ENCODE measurements at places on chromosomes 5 and 9. TPM values are rescaled to one million over a fixed set of nuclear protein-coding genes. Genes with fewer than 3 reads are reported as not detected.

- H3K27me3 ChIP-seq, result no peaks in the 10 kb centered on the region
- no peaks in the 10 kb centered on the region for H3K36me3 ChIP-seq
- H3K4me1 ChIP-seq, result no peaks in the 10 kb centered on the region
- no peak for DNase-seq
- peak overlapping the region; percentile 79 for H3K4me3 ChIP-seq
These were observed 879 bp upstream of the UBQLN1 start for GRCh38 chr9:83708515-83709158.

DNA sequence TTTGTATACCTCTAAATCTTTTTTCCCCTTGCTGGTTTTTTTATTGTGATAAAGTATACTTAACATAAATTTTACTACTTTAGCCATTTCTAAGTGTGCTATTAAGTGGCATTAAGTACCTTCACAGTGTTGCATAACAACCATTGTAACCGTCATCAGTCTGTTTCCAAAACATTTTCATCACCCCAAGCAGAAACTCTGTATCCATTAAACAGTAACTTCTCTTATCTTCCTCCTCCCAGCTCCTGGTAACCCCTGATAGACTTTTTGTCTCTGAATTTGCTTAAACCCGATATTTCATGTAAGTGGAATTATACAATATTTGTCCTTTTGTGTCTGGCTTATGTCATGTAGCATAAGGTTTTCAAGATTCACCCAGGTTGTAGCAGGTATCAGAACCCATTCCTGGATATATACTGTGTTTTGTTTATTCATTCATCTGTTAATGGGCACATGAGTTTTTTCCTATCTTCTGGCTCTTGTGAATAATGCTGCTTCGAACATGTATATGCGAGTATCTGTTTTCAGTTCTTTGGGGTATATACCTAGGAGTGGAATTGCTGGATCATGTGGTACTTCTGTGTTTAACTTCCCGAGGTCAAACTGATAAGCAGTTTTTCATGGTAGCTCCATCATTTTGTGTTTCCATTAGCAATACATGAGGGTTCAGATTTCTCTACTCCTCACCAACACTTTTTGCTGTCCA is 66.4 kb downstream of the EHMT1 start:
- no peak overlapping the region for H3K27ac ChIP-seq
- no peaks in the 10 kb centered on the region for H3K36me3 ChIP-seq
- no peak for DNase-seq
- no peaks in the 10 kb centered on the region for H3K27me3 ChIP-seq

GRCh38 chr9:95344735-95345325 is 27.3 kb upstream of the FANCC start:
- peaks cover 20% of the 10 kb centered on the region for H3K27me3 ChIP-seq
- H3K27ac ChIP-seq, result no peak overlapping the region
- no peaks in the 10 kb centered on the region for H3K36me3 ChIP-seq
- no peak for DNase-seq

GRCh38 chr5:31581498-31582099 is 49.5 kb downstream of the C5orf22 start:
- no peak for DNase-seq
- no peaks in the 10 kb centered on the region for H3K4me1 ChIP-seq
- H3K4me3 ChIP-seq, result no peak overlapping the region
- H3K27ac ChIP-seq, result no peak overlapping the region

- H3K4me1 ChIP-seq, result no peaks in the 10 kb centered on the region
- no peaks in the 10 kb centered on the region for H3K36me3 ChIP-seq
- H3K27ac ChIP-seq, result no peak overlapping the region
- no peak overlapping the region for H3K4me3 ChIP-seq
These were observed 245.3 kb downstream of the NFIB start for GRCh38 chr9:14068690-14069089.

GRCh38 chr5:8981016-8981415 is 564.9 kb downstream of the SEMA5A start:
- H3K4me1 ChIP-seq, result no peaks in the 10 kb centered on the region
- no peaks in the 10 kb centered on the region for H3K27me3 ChIP-seq
- H3K36me3 ChIP-seq, result no peaks in the 10 kb centered on the region
- H3K27ac ChIP-seq, result no peak overlapping the region

DNA sequence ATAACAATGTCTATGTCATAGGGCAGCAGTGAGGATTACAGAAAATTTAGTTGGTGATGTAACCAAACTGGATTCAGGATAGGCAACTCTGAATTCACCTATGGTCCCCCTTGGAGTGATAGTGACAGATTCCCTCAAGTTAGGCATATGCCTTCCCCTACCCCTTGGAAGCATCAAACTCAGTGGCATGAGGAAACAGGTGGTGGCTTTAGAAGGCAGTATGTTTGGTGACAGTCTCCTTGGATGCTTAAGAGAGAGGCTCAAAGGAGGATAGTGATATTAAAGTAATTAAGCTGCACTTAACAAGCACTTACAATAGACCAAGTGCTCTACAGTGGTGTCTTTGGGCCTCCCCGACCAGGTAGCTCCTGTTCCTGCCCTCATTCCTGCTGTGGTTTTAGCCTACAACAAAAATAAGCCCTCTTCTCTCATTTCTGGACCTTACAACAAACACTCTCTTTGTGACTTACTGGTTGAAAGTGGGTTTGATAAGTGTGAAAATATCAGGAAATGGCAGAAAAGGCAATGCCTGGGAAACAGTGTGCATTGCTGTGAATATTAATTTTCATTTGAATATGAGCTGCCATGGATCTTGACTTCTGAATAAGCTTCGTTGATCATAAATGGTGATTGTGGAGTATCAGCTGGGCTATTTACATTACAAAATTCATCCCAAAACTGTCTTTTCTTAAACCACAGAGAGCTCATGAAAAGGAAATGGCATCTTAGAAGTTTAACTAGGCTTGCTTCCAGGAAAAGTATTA is 29.2 kb downstream of the NR4A3 start:
- H3K27ac ChIP-seq, result no peak overlapping the region
- DNase-seq, result no peak
- no peaks in the 10 kb centered on the region for H3K27me3 ChIP-seq
- H3K4me3 ChIP-seq, result no peak overlapping the region
- H3K36me3 ChIP-seq, result no peaks in the 10 kb centered on the region

GRCh38 chr9:91879231-91879630 is 70.8 kb downstream of the ROR2 start:
- H3K27ac ChIP-seq, result no peak overlapping the region
- no peak for DNase-seq
- no peaks in the 10 kb centered on the region for H3K36me3 ChIP-seq
- no peak overlapping the region for H3K4me3 ChIP-seq
- no peaks in the 10 kb centered on the region for H3K27me3 ChIP-seq

DNA sequence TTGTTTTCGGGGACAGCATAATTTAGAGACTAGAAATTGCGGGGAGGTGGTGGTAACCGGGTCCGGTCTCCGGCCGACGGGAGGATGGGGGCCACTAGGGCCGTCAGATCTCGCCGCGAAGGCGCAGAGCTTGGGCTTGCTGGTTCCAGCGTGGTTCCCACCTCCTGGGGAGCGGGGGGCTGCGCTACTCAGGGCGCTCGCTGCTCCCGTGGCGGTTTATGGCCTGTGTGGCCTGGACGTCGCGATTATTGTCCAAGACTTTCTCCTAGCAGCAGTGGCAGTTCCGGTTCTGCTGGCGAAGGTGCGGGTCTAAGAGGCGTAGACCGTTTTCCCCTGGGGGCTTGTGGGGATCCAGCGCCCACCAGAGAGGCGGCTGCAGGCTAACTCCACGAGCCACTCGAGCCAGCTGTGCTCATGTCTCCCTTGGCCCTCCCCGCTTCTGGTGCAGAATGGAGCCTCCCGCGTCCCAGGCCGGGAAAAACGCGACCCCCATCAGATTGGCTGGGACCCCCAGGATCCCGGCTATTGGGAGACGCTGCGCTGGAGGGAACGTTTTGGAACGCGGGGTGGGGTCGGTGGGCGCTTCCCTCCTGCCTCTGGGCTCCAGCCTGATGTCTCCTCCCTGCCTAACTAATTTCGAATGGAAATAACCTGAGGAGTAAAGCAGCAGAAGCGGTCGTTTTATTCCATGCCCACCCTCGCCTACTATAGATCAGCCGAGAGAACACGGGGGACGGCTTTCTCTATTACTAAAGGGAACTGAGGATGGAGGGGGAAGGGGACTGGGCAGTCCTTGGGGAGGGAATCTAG is 87.1 kb downstream of the ENTREP1 start:
- H3K36me3 ChIP-seq, result no peaks in the 10 kb centered on the region
- H3K27ac ChIP-seq, result no peak overlapping the region
- no peaks in the 10 kb centered on the region for H3K27me3 ChIP-seq
- H3K4me1 ChIP-seq, result no peaks in the 10 kb centered on the region

DNA sequence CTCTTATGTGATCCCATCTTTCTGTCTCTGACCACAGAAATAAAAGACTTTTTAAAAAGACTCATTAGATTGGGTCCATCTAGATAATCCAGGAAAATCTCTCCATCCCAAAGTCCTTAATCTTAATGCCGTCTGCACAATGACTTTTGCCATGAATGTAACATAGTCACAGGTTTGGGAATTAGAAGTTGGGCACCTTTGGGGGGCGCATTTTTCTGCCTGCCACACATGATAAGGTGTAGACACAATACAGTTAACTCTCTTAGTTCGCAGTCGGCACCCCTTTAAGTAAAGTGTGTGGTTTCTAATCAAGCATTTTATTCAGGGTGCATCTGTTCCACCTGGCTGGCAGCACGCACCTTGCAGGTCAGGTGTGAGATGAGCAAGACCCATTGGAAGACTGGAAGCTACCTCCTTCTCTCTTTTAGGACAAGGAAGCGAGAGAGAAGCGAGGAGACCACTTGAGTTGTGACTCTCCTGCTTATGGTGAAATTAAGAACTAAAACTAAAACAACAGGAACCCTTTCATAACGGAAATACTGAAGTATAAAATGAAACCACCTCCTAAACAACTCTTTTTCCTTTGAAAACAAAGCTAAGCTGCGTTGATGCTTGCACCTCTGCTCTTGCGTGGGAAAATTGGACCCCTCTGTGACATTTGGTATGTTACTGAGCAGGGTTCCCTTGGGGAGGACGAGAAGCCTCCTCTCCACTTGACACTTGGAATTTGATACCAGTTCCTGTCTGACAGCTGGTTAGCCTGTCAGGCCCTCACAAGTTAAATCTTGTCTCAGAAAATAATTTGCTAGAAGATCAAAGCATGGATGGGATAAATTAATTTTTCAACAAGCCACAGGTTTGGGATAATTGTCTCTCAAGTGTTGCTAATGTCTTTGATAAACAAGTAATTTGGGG is 304.6 kb upstream of the DMRT1 start:
- peaks cover 15% of the 10 kb centered on the region for H3K4me1 ChIP-seq
- H3K36me3 ChIP-seq, result no peaks in the 10 kb centered on the region
- no peak overlapping the region for H3K27ac ChIP-seq
- H3K4me3 ChIP-seq, result no peak overlapping the region

- H3K36me3 ChIP-seq, result no peaks in the 10 kb centered on the region
- H3K27me3 ChIP-seq, result no peaks in the 10 kb centered on the region
- no peak for DNase-seq
- no peak overlapping the region for H3K4me3 ChIP-seq
- no peak overlapping the region for H3K27ac ChIP-seq
- H3K4me1 ChIP-seq, result no peaks in the 10 kb centered on the region
These were observed 4.7 kb upstream of the OR1Q1 start for GRCh38 chr9:122609804-122610203.

GRCh38 chr5:158599157-158599556 is 500.6 kb downstream of the EBF1 start:
- H3K36me3 ChIP-seq, result no peaks in the 10 kb centered on the region
- no peak for DNase-seq
- H3K4me3 ChIP-seq, result no peak overlapping the region
- H3K27ac ChIP-seq, result no peak overlapping the region
- no peaks in the 10 kb centered on the region for H3K4me1 ChIP-seq

GRCh38 chr9:120890320-120891244 is 13.6 kb upstream of the PHF19 start:
- H3K27me3 ChIP-seq, result no peaks in the 10 kb centered on the region
- DNase-seq, result no peak

DNA sequence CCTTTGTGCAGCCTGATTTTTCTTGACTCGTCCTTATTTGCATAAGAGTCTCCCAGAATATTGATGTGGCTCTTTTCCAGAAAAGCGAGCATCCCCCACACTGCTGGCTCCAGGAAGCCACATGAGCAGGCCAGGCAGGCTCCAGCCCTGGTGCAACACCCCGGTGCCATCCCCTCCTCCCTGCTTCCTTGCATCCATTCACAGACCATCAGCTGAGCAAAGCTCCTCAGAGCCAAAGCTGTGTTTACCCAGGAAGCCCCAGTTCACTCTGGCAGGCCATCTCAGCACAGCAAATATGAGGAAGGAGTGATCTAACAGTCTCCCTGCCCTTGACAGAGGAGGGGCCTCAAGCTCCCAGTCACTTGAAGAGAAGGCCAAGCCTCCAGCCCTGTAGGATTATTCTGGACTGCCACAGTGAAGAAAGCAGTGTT is 34.4 kb downstream of the INSYN2B start:
- peaks cover 7% of the 10 kb centered on the region for H3K4me1 ChIP-seq
- no peak for DNase-seq
- H3K27ac ChIP-seq, result no peak overlapping the region
- H3K36me3 ChIP-seq, result no peaks in the 10 kb centered on the region
- no peak overlapping the region for H3K4me3 ChIP-seq

GRCh38 chr5:194603-195209 is 3.4 kb downstream of the LRRC14B start:
- no peaks in the 10 kb centered on the region for H3K27me3 ChIP-seq
- no peaks in the 10 kb centered on the region for H3K36me3 ChIP-seq

The HK3 gene
- total RNA-seq, result not detected

The BTNL3 gene
- not detected for total RNA-seq

The PCDHGB3 gene
- total RNA-seq, result 1.3 TPM

The TRIM23 gene
- total RNA-seq, result 11.7 TPM

The RNF145 gene
- total RNA-seq, result 70.9 TPM

The TAF1L gene
- total RNA-seq, result not detected

The TNC gene
- total RNA-seq, result 11.4 TPM

Data from H1 (cell line).